Putamen (tissue), 1 donor: ENCODE measurements at places on chromosomes 3 and 15.

DNA sequence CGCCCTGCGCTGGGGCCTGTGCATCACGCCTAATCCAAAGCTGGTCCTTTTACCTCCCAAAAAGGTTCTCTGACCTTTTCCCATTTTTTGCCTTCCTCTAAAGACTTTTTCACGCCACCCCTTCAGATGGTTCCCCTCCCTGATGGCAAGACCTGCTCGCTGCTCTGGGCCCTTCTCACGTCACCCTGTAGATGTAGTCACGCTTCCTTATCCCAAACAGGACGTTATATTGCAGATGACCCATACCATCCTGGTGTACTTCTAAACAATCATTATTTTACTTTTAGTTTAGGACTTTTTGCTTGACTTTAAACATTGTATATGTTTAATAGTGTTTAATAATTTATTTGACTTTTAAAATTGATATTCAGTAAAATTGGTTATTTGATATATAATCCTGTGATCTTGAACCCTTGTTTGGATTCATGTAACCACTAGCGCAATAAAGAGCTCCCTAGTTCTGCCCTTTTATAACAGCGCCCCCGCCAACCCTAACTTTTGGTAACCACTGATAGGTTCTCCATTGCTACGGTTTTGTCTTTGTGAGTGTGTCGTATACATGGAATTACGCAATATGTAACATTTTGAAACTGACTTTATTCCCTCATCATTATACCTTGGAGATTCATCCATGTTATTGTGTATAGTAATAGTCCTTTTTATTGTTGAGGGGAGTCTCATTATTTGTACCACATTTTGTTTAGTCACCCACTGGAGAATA, 159.0 kb upstream of the CHRNA7 start:
- no peak for DNase-seq

- DNase-seq, result no peak
Measured at GRCh38 chr15:47384341-47384740, 333.0 kb upstream of the SEMA6D start.

GRCh38 chr3:64454179-64454578, 228.9 kb upstream of the PRICKLE2 start:
- DNase-seq, result no peak

DNA sequence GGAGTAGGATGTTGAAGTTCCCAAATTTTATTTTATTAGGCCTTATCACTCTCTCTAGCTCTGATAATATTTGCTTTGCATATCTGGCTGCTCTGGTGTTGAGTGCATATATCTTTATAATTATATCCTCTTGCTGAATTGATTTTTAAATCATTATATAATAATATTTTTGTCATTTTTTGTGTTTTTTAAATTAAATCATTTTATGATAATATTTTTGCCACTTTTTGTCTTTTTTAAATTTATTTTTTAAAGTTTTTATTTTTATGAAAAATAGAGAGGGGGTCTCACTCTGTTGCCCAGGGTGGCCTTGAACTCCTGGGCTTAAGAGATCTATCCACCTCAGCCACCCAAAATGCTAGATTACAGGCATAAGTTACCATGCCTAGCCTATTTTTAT, 34.5 kb upstream of the OTOL1 start:
- DNase-seq, result no peak

- no peak for DNase-seq
Measured at GRCh38 chr3:181457756-181458155, 254.0 kb upstream of the SOX2 start.

- no peak for DNase-seq
Measured at GRCh38 chr3:120416868-120417267, 33.9 kb downstream of the FSTL1 start.

GRCh38 chr3:194135806-194136518, at the start of gene HES1:
Gene HES1 (plus strand): TSS chr3:194136148. CDS start chr3:194136381, 233 bp downstream.
- peak; percentile 82 for DNase-seq

- no peak for DNase-seq
Measured at GRCh38 chr15:52287114-52287513, 8.5 kb downstream of the MYO5C start.

DNA sequence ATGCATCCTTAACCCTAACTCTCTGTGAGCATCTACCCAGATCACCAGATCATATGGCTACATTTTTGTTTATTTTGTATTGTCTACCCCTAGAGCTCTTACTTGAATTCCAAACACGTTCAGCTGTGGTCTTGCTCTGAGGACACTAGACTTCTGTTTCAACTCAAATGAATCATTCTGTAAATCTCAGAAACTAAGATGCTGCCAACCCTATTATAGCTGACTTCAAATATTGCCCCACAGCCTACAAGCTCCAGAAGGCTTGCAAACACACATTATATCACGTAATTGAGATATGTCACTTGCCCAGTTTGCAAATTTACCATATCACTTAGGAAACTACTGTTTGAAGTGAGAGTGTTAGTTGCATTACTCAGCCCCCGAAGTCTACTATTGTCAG, 426.2 kb upstream of the ARL6 start:
- DNase-seq, result no peak

DNA sequence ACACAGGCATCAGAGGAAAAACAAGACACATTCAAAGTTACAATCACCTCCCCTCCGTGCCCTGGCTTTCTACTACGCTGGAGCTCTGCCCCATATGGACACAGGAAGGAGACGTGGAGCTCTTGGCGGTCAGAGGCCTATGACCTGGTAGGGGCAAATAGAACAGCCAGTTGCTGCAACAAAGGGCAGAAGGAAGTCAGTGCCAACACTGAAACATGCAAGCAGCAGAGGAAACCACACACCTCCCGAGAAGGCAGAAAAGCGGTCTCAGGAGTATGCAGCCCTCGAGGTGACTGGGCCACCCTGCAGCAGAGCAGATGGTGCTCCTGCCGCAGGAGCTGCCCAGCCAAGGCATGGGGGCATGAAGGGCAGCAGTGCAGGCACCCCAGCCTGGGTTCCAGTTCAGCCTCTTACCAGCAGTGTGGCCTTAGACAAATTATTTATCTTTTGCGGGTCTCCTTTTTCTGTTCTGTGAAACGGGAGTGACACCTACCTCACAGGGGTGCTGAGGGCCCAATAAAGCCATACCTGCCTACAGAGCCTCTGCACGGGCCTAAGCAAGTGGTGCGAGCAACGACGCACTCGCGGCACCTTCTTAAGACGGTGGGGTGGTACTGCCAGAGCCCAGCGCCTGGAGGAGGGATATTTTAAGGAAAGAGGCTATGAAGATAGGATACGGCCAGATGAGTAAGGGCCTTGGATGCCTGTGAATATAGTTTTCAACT, 8.6 kb downstream of the ZXDC start:
- DNase-seq, result no peak

GRCh38 chr15:68149059-68149458, 56.1 kb downstream of the CALML4 start:
- DNase-seq, result no peak

DNA sequence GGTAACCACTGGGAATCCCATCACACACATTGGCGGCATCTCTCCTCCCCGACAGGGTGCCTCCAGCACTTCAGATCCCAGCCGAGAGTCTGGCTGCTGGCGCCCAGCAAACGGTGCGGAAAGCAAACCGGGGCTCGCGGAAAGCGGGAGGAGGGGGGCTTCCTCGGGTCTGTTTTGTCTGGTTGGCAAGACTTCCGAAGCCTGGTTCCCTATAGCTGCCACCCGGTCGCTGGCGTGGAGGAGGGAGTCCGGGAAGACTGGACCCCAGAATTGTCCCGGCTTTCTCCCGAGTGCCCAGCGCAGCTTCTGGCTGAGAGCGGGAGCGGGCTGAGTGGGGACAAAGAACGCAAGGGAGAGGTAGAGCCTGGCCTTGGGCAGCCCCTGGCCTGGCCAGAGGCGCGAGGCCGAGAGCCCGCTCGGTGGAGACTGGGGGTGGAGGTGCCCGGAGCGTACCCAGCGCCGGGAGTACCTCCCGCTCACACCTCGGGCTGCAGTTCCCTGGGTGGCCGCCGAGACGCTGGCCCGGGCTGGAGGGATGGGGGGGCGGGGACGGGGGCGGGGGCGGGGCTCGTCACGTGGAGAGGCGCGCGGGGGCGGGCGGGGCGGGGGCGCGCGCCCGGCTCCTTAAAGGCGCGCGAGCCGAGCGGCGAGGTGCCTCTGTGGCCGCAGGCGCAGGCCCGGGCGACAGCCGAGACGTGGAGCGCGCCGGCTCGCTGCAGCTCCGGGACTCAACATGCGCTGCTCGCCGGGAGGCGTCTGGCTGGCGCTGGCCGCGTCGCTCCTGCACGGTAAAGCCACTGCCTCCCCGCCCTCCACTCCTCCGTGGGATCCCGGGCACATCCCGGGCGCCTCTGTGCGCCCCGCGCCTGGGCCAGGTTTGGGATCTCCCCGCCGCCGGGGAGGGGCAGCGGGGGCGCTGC, at the start of gene CHRNA7:
CHRNA7 (plus strand) TSS at position 654 of the 920 bp plus-strand sequence; CDS start at position 734, 80 bp downstream.
- peak; percentile 20 for DNase-seq

DNA sequence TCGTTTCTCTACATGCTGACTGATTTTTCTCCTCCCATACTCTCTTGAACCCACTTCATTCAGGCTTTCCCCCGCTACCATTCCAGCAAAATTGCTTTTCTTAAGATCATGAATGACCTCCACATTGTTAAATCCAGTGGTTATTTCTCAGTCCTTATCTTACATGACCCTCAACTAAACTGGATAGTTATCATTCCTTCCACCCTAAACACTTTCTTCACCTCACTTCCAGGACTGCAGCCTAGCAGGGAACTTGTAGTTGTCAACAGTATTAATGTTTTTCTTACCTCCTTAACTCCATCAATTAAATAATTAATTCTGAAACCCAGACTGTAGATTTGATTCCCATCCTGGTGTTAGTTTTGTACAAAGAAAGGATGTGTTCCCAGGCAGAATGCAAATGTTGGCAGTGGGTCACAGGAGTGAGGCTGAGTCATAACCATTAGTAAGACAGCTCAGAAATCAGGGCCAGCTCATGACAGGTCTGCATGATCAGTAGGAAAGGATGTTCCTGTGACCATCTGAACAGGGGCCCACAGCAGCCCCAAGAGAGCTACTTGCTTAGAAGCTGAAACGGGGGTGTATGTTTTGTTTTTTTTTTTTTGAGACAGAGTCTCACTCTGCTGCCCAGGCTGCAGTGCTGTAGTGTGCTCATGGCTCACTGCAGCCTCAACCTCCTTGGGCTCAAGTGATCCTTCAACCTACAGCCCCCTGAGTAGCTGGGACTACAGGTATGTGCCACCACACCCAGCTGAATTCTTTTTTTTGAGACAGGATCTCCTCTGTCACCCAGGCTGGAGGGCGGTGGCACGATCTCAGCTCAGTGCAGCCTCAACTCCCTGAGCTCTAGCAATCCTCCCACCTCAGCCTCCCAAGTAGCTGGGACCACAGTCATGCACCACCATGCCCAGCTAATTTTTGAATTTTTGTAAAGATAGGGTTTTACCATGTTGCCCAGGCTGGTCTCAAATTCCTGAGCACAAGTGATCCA, 9.1 kb downstream of the BCL2L10 start:
- no peak for DNase-seq

- no peak for DNase-seq
Measured at GRCh38 chr15:81160312-81161159, 26.5 kb downstream of the CFAP161 start.

DNA sequence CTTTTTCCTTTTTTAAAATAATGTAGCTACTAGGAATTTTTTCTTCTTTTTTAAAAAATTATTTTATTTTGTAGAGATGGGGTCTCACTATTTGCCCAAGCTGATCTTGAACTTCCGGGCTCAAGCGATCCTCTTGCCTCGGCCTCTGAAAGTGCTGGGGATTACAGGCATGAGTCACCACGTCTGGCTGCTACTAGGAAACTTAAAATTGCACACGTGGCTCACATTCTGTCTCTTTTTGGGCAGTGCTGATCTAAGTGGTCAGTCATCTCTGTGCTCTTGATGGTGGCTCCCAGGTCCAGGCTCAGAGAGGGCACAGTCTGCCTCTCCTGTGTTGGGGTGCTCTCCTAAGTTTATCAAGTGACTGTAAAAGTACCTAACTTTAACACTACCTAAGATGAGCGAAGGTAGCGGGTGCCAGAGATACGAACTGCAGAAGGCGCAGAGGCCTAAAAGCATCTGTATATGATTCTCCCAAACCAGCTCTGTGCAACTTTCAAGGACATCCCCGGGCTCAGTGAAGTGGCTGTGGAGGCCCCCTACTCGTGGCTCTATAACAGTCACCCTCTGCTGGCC, 52.9 kb upstream of the SEC13 start:
- no peak for DNase-seq

- no peak for DNase-seq
Measured at GRCh38 chr15:41597787-41598186, 38.8 kb downstream of the TYRO3 start.

DNA sequence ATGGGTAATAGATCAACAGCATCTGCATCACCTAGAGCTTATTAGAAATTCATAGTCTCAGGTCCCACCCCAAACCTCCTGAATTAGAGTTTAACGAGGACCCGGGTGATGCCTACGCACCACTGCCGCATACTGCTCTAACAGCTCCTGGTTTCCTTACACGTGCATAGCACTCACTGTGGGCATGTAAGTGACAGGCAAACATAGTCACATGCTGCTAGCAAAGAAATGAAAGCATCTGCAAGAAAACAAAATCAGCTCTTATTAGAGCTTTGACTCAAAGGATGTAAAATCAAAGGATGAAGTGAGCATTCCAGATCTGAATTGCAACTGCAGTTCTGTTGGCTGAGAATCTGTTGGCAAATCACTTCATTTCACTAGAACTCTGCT, 19.1 kb upstream of the RIOX2 start:
- DNase-seq, result no peak

GRCh38 chr3:195165790-195166189, 105.2 kb downstream of the XXYLT1 start:
- no peak for DNase-seq

GRCh38 chr15:71357321-71357732, 242.1 kb downstream of the THSD4 start:
- no peak for DNase-seq

- no peak for DNase-seq
Measured at GRCh38 chr3:123749711-123750110, 134.4 kb downstream of the MYLK start.

DNA sequence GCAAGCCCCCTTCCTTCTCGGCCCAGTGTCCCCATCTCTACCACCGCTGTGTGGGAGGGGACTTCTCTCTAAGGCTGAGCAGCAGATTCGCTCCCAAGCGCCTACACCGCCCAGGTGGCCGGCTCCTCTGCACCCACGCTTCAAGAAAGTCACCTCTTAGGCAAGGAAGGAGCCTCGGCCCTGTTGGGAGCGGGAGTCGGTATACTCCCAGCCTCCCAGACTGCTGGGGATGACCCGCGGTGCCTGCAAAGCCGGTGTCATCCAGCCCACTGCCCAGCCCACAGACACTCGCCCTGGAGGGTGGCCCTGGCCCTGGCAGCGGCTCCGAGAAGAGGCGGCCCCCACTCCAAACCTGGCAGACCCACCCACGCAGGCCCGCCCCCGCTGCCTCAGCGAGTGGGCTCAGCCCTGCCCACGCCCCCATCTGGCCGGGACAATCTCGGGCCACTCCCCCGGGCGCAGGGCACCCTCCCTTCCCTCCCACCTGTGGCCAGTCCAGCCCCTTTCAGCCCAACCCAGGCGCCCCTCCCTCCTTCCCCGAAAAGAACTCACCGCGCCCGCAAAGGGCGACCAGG, 396 bp downstream of the CHRNB4 start:
- DNase-seq, result no peak

GRCh38 chr3:36362973-36363372, 17.3 kb upstream of the STAC start:
- DNase-seq, result no peak
